Non-pigmented ciliary epithelial cell (primary cell): ENCODE measurements at places on chromosomes 1 and 21.

GRCh38 chr1:6210591-6211355 lies 4.9 kb downstream of the RNF207 start:
- no peak for DNase-seq

DNA sequence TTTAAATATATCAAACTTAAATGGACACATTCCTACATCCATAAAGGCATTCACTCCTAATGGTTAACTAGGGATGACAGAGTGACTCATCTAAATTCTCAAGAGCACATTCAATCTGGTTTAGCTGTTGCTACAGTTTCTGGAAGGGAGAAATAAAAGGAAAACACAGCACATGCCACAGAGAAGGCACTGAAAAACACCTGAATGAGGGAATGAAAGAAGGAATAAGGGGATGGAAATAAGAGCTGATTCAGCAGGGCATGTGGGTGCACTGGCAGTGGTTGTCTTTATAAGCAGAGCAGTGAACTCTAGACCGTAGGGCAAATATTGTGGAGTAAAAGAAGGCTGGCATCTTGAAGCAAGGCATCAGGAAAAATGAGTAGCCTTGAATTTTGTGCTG lies 79.3 kb downstream of the LHX4 start:
- peak; percentile 47 for DNase-seq

GRCh38 chr1:111463029-111463683 lies 10.6 kb upstream of the C1orf162 start:
- DNase-seq, result peak; percentile 9

DNA sequence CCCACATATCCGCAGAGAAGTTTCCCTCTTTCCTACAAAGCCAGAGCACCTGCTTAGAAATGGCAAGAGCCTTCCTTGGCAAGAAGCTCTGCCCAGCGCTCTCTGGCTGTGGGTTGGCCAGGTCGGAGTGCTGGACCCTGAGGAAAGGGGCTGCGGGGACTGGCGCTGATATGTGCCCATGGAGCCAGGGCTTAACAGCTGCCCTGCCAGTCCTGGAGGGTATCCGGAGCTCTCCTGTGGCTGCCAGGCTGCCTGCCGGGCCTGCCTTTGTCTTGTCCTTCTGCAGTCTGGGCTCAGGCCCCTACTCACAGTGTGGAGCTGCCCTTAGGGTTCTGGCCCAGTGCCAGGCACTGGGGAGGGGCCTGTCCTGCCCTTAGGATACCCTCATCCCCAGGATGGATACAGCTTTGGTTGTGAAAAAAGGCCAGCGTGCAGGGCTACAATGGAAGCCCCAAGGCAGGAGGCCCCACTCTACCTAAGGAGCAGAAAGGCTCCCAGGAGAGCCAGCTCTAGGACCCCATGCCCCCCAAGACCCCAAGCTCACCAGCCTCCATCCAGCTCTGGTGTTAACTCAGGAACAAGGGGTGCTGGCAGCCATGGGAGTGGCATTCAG lies 43.4 kb downstream of the KIAA1614 start:
- no peak for DNase-seq

DNA sequence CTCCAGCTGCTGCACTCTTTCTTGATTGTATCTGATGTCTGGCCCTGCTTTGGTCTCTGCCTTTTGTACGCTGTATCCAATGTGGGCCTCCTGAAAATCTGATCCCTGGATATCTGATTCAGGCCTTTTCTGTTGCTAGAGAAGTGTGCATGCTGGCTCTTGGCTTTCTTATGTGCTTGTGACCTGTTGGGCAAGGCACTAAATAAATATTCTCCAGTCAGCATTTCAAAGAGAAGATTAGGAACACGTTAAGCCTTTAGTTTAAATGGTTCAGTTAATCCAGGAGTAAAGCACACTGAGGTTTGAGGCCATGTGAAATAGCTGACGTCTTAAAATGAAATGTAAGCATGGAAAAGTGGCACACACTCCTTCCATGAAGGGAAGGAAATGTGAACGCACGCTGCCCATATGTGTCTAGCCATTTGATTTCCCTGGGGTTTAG lies 9.3 kb upstream of the F3 start:
- DNase-seq, result no peak

GRCh38 chr1:156945881-156946661 lies 25.6 kb downstream of the LRRC71 start:
- no peak for DNase-seq

GRCh38 chr1:59653968-59654367 lies 160.8 kb upstream of the HOOK1 start:
- no peak for DNase-seq

DNA sequence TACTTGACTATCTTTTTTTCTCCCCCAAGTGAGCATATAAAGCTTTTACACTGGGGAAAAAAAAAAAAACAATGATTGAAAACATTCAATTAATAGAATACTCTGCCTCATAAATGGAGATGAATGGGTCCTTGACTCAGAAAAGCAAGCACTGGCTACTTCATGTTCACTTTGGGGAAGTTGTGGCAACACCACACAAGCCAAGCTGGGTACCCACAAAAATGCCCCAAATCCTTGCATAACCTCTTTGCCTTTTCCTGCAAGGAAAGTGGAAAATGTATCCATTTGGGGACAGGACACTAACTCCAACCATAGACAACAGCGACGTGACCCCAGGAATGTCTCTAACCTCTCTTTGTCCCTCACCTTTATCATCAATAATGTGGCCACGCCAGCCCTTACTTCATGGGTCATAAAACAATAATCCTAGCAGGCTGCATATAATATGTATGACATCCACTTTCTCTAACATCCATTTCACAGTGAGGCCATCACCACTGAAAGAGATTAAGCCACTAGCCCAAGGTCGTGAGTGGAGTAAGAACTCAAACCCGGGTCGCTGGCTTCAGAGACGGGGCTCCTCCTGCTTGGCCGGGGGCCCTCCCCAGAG lies 2.3 kb downstream of the ECE1 start:
- no peak for DNase-seq
